ENCODE measurements at places on chromosomes 12 and 14. TPM values are rescaled to one million over a fixed set of nuclear protein-coding genes. Genes with fewer than 3 reads are reported as not detected.

GRCh38 chr12:27359578-27360340 is 27.1 kb downstream of the BMAL2 start:
- peak; percentile 35 for DNase-seq
- H3K27me3 ChIP-seq: no peaks in the 10 kb centered on the region
- H3K4me1 ChIP-seq: peaks cover 9% of the 10 kb centered on the region
- peaks cover 23% of the 10 kb centered on the region for H3K36me3 ChIP-seq

DNA sequence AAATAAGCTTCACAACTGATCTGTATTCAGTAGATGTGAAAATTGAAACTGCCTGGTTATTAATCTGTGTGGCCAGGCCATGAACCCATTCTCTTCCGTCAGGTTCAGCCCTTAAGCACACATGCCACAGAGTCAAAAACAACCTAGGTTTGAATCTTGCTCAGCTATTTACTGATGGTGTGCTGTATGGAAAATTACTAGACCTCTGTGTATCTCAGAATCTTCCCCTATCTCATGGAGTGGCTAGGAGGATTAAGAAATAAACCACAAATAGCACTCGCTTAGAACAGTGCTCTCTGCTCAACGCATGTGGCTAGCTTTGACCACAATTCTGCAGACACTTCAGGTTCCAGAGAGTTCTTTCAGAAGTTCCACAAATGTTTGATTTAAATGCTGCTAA is 240.7 kb upstream of the PLEKHG7 start:
- no peak overlapping the region for H3K4me3 ChIP-seq
- no peaks in the 10 kb centered on the region for H3K27me3 ChIP-seq
- no peak overlapping the region for H3K27ac ChIP-seq
- H3K4me1 ChIP-seq: peaks cover 5% of the 10 kb centered on the region
- DNase-seq: no peak
- H3K36me3 ChIP-seq: no peaks in the 10 kb centered on the region

DNA sequence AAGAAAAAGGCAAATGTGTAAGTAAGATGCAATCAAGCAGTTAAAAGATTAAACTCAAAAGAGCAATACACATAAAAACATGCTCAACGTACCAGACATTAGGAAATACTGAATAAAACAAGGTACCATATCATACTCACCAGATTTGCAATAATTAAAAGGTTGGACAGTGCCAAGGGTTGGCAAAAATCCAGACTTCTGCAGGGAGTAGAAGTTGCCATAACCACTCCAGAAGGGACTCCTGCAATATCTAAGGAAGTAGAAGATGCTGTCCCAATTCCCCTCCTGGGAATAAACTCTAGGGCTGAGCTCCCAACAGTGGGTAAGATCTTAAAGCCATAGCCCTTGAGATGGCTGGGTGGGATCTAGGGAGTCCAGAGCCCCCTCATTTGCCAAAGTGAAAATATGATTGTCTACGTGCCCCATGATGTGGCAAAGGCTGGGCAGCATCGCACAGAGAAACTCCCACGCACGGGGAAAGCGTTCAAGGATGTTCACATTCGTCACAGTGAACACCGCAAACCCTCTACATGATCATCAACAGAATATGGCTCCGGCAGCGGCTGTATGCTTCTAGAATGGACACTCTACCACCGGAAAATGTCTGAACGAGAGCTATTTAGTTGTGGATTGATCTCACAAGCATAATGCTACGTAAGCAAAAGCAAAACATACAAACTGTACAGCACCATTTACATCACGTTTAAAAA is 12.3 kb downstream of the KCTD10 start:
- no peak overlapping the region for H3K4me3 ChIP-seq
- peaks cover 36% of the 10 kb centered on the region for H3K36me3 ChIP-seq

Gene HAL
- 1.5 TPM for total RNA-seq

Gene OTUB2
- total RNA-seq: 7.7 TPM

DNA sequence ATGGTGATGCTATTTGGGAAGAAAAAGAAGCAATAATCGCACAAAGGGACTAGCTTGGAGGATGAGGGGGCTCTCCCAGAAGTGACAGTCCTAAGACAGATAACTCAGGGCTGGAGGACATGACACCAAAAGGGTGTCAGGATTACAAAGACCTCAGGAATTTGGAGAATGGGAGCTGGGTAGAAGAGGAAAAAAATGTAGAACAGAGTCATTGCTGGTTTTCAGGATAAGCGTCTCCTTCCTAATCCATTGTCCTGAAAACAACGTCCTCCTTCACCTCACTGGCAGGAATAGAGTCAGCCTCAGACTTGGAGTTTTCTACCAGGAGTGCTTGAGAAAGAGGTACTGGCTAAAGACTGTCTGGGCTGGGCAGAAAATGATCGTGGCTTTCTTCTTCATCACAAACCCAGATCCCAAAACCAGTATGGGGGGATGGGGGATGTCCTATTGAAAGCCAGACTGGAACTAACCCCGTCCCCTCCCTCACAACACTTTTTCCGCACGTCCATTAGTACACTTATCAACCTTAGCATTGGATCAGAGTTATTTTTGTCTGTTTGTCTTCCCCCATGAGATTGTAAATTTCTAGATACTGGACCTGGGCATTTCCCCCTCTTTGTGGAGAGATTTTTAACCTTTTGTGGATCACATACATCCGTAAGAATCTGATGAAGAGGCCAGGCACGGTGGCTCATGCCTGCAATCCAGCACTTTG is 14.3 kb downstream of the B4GALNT3 start:
- no peak overlapping the region for H3K4me3 ChIP-seq
- no peak overlapping the region for H3K27ac ChIP-seq
- H3K4me1 ChIP-seq: peaks cover 4% of the 10 kb centered on the region
- no peak for DNase-seq
- no peaks in the 10 kb centered on the region for H3K36me3 ChIP-seq

- DNase-seq: peak; percentile 94
- H3K36me3 ChIP-seq: no peaks in the 10 kb centered on the region
- H3K27ac ChIP-seq: no peak overlapping the region
- peaks cover 33% of the 10 kb centered on the region for H3K4me1 ChIP-seq
- H3K4me3 ChIP-seq: no peak overlapping the region
These were observed 26.0 kb upstream of the PTGR2 start for GRCh38 chr14:73825551-73826188.

- no peaks in the 10 kb centered on the region for H3K36me3 ChIP-seq
- no peaks in the 10 kb centered on the region for H3K4me1 ChIP-seq
- DNase-seq: no peak
- H3K27me3 ChIP-seq: no peaks in the 10 kb centered on the region
- no peak overlapping the region for H3K27ac ChIP-seq
These were observed 122.3 kb downstream of the METTL25 start for GRCh38 chr12:82480606-82481005.

- H3K4me1 ChIP-seq: no peaks in the 10 kb centered on the region
- H3K4me3 ChIP-seq: no peak overlapping the region
- H3K27ac ChIP-seq: no peak overlapping the region
- H3K36me3 ChIP-seq: peaks cover 6% of the 10 kb centered on the region
These were observed 14.3 kb downstream of the MCRS1 start for GRCh38 chr12:49553512-49554088.

DNA sequence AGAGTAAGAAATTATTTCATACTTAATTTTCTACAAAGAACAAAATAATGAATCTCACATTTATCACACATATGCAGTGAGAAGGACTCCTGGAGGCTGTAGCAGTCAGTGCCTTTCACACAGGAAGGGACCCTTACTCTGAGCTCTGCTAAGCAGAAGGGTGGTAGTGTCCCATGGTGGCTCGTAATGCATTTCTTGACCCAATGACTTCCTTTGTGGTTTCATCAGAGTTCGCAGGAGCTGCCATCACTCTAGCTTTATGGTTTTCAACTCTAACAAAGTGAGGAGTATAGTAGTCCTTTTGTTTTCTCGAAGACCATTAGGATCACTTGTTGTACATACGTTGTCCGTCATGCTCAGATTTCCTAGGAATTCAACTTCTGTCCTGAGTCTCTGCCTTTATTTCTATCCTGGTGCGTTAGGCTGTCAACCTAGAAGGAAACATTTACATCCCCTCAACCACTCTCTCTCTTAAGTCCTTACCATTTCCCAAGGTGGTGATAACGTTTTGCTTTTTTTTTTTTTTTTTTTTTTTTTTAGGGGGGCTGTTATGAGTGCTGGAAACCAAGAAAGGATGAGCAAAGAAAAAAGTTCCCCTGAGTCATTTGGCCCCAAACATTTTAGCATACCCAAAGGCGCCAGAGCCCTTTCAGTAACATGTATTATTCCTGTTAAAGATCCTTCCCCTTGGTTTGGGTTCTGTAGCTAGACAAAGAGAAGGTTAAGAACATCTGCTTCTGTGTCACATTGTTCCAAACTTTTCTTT is 37.2 kb downstream of the GABARAPL1 start:
- H3K27ac ChIP-seq: no peak overlapping the region
- no peaks in the 10 kb centered on the region for H3K36me3 ChIP-seq
- H3K4me1 ChIP-seq: no peaks in the 10 kb centered on the region
- DNase-seq: no peak
- no peaks in the 10 kb centered on the region for H3K27me3 ChIP-seq

Gene ADAM21
- 0.80 TPM for total RNA-seq

- no peaks in the 10 kb centered on the region for H3K36me3 ChIP-seq
- no peaks in the 10 kb centered on the region for H3K27me3 ChIP-seq
- DNase-seq: peak; percentile 32
- H3K27ac ChIP-seq: no peak overlapping the region
- H3K4me3 ChIP-seq: no peak overlapping the region
These were observed 226.6 kb upstream of the TMTC1 start for GRCh38 chr12:30010071-30011052.

DNA sequence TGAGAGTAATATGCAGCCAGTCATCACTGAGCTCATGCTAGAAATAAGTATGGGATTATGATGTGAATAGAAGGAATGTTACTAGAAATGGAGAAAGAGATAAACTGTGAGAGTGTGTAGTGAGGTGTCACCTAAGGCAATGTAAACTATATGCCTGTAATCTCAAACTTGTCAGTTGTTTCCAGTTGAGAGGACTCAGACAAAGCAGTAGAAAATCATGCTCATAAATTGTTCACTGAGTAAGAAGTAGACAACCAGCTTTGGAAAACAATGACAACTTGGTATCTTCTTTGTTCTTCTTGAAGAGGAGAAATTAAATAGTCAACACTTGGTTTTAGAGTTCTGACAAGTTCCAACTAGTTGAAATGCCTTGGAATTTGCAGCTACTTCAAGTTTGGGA is 148.5 kb upstream of the OR4E1 start:
- no peak overlapping the region for H3K27ac ChIP-seq
- no peaks in the 10 kb centered on the region for H3K4me1 ChIP-seq

Gene TTC5
- 23.3 TPM for total RNA-seq

GRCh38 chr14:100836941-100837804 is 11.3 kb downstream of the MEG3 start:
- no peak overlapping the region for H3K27ac ChIP-seq
- H3K4me3 ChIP-seq: no peak overlapping the region
- DNase-seq: no peak
- no peaks in the 10 kb centered on the region for H3K36me3 ChIP-seq
- no peaks in the 10 kb centered on the region for H3K4me1 ChIP-seq

GRCh38 chr12:55706568-55707218 is 1.0 kb downstream of the ITGA7 start:
- H3K4me3 ChIP-seq: peak overlapping the region; percentile 68
- peaks cover 14% of the 10 kb centered on the region for H3K4me1 ChIP-seq
- H3K27ac ChIP-seq: no peak overlapping the region
- no peaks in the 10 kb centered on the region for H3K36me3 ChIP-seq

Gene ANO6
- total RNA-seq: 18.1 TPM

Gene TMX1
- total RNA-seq: 56.6 TPM

Gene NEUROD4
- total RNA-seq: not detected

GRCh38 chr12:1405619-1406018 is 188.8 kb downstream of the FBXL14 start:
- no peak overlapping the region for H3K4me3 ChIP-seq
- no peaks in the 10 kb centered on the region for H3K36me3 ChIP-seq
- H3K4me1 ChIP-seq: no peaks in the 10 kb centered on the region
- DNase-seq: no peak
- H3K27ac ChIP-seq: no peak overlapping the region

DNA sequence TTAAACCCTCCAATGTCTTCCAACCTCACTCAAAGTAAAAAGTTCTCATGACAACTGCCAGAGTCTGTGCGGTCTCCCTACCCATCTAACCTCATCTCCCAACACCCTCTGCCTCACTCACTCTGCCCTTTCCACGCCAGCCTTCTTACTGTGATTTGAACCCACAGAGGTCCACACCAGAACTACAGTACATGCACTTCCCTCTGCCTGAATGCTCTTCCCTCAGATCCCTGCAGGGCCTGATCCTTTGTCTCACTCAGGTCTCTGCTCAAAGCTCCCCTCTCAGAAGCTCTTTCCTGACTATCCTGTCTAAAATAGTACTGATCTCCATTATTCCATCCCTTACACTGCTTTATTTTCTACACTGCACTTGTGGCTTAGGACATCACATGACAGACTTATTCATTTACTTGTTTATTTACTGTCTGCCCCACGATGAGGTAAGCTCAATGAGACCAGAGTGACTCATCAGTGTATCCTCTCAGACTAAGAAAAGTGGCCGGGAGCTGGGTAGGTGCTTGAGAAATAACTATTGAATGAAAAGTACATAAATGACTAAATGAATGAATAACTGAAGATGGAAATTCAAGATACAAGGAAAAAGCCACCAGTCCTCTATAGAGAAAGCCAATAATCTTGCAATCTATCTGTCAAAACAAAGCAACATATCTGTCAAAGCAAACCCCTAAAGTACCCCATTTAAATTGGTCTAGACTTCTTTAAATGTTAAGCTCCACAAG is 17.1 kb downstream of the POMT2 start:
- peak overlapping the region; percentile 92 for H3K27ac ChIP-seq
- H3K36me3 ChIP-seq: peaks cover 34% of the 10 kb centered on the region

GRCh38 chr14:80996049-80996901 is 40.9 kb downstream of the TSHR start:
- H3K36me3 ChIP-seq: no peaks in the 10 kb centered on the region
- H3K4me1 ChIP-seq: no peaks in the 10 kb centered on the region

Gene PPP4R3A
- total RNA-seq: 74.4 TPM

Gene OAS3
- 25.5 TPM for total RNA-seq

Gene MCRS1
- total RNA-seq: 95.8 TPM

Gene PKP2
- 12.7 TPM for total RNA-seq
